ENCODE measurements at places on chromosomes 5 and 9.
A peak's percentile ranks its signal among the peaks of the same experiment; 100 is the strongest.

GRCh38 chr9:115171921-115172388 lies 54.0 kb upstream of the TNC start:
- DNase-seq = no peak

GRCh38 chr5:155700333-155700732 lies 626.6 kb upstream of the SGCD start:
- no peak for DNase-seq

DNA sequence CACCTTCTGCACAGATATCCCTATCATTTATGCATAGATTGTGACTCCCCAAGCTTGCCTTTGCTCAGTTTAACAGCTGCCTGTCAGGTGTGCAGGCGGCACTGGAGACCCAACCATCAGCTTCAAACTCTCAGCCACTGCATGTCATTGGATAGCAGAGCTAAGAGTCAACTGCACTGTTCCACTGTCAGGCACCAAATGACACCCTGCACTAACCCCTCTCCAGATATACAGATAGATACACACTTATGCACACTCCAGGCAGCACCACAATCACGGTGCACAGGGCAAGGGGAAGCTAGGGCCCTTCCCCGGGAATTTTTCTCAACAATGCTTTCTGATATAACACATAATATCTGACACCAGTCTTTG lies 142.3 kb downstream of the BNC2 start:
- DNase-seq = no peak

- DNase-seq = no peak
These were observed 4.2 kb upstream of the NFIL3 start for GRCh38 chr9:91427873-91428272.

- no peak for DNase-seq
These were observed 167.5 kb upstream of the CLINT1 start for GRCh38 chr5:158026304-158027031.

DNA sequence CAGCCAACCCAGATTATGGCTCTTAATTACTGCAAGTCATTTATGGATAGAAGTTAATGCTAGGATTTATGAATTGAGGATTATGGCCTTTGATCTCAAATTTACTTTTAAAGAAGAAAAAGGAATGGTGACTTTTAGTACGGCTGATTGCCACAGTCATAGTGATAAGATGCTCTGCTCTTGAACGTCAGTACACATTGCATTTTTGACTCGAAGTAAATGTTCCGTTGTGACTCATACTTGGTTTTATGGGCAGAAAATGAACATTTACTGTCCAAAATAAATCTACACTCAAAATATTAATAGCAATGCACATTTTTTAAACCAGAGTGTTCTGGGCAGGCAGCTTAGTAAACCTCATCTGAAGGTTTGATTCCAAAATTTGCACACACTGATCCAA lies 830 bp downstream of the ADAMTSL1 start:
- peak; percentile 31 for DNase-seq

DNA sequence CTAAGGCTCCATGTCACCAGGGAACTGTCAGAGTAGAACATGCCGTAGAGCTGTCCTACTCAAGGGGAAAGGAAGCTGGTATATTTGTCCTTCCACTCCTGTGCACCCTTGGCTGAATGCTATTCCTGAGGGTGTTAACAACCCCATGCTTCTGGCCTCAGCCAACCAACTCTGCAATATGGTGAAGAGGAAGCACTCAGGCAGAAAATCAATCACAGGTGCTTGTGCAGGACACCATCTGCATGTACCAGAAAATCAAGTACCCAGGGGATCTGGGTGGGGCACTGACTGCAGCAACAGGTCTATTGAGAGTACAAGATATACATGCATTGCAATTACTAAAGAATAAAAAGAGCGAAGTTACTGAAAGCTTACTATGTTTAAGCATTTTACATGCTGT lies 51.4 kb upstream of the NEK6 start:
- no peak for DNase-seq

DNA sequence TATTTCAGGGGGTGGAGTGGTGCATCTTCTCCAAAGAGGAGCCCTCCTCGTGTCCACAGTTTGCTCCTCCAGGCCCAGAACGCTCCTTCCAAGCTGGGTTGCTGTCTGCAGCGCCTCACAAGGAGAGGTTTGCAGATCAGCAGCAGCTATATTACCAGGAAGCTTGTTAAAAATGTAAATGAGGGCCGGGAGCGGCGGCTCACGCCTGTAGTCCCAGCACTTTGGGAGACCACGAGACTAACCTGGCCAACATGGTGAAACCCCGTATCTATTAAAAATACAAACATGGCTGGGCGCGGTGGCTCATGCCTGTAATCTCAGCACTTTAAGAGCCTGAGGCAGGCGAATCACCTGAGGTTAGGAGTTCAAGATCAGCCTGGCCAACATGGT lies 25.0 kb upstream of the FRMPD1 start:
- no peak for DNase-seq

- no peak for DNase-seq
These were observed 367.9 kb downstream of the DIRAS2 start for GRCh38 chr9:90274725-90275124.

GRCh38 chr9:35907711-35908503 lies 1.4 kb upstream of the SPAAR start:
- peak; percentile 91 for DNase-seq

GRCh38 chr9:132498531-132499210 lies 83.7 kb upstream of the BARHL1 start:
- DNase-seq = no peak

- DNase-seq = peak; percentile 57
These were observed 374.3 kb downstream of the EBF1 start for GRCh38 chr5:158725297-158725851.

DNA sequence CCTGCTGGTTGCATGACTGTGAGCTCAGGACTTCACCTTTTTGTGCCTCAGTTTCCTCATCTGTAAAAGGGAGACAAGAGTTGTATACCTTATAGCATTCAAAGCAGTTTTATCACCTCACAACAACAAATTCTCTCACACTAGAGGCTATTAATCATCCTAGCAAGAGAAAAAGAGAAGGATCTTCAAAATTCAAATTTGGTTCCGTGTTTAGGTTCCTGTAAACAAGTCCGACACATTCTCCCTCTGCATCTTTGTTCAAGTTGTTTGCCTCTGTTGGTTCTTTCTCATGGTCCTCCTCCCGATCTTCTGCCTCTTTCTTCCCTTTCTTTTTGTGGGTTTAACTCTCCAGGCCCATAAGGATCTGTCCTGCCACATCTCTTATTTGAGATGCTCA lies 218.0 kb downstream of the PIK3R1 start:
- no peak for DNase-seq

DNA sequence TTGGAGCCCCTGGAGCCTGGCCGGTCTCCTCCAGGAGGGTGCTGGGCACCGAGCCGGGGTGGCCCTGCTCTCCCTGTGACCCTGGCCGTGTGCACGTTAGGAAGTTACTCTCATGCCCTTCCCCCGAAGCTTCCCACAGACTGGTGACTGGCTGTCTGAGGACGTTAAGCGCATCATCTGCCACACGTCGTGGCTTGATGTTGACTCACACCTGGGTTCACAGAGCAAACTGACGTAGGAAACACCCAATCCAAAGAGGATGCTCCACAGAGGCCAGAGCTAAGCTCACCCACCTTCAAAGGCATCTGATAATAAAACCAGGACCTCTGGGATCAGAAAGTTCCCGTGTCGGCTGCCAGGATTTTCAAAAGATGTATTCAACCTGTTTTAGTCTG lies 152.9 kb upstream of the PHYKPL start:
- DNase-seq = no peak

GRCh38 chr9:119933191-119933590 lies 564.0 kb upstream of the BRINP1 start:
- DNase-seq = no peak

- no peak for DNase-seq
These were observed 351.4 kb downstream of the PLK2 start for GRCh38 chr5:58108511-58108910.

DNA sequence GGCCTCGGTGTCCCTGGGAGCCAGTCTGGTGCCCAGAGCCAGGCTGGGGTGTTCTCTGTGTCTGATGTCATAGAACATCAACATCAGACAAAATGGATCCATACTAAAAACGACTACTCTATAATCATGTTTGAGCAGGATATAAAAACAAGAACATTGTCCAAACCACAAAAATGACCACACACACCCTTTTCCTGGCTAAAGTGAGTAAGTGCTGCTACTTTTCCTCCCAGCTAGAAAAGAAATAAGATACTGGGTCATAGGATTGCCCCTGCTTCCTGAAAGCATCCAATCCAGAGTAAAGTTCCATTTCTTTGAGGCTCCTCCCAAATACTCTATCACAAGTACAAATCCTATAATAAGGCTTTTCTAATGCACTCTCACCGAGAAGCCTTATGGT lies 19.7 kb upstream of the TRAF1 start:
- no peak for DNase-seq

DNA sequence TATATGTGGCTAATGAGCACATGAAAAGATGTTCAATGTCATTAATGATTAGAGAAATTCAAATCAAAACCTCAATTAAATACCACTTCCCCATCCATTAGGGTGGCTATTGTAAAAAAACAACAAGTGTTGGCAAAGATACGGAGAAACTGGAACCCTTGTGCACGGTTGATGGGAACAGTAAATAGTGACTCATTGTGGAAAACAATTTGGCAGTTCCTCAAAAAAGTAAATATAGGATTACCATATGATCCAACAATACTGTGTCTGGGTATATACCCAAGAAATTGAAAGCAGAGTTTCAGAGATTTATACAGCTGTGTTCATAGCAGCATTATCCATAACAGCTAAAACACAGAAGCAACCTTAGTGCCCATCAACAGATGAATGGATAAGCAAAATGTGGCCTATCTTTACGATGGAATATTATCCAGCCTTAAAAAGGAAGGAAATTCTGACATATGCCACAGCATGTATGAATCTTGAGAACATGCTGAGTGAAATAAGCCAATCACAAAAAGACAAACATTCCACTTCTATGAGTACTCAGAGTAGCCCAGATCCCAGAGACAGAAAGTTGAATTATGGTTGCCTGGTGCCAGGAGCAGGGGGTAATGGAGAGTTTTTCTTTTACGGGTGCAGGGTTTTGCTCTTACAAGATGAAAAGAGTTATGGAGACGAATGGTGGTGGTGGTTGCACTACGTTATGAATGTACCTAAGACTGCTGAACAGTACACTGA lies 41.4 kb upstream of the LRRC14B start:
- no peak for DNase-seq

DNA sequence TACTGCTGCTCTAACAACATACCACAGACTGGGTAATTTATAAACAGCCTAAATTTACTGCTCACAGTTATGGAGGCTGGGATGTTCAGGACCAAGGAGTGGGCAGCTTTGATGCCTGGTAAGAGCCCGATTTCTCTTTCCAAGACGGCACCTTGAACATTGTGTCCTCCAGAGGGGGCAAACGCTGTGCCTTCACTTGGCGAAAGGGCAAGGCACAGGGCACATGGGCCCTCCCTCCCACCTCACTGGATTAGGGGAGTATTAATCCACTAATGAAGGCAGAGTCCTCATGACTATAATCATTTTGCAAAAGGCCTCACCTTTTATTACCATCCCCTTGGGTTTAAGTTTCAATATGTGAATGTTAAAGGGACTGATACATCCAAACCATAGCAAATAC lies 397.7 kb downstream of the TMEM38B start:
- DNase-seq = no peak

- DNase-seq = no peak
These were observed 12.1 kb upstream of the UNC5A start for GRCh38 chr5:176798086-176798876.

- DNase-seq = no peak
These were observed 2.8 kb upstream of the RICTOR start for GRCh38 chr5:39076757-39077728.

DNA sequence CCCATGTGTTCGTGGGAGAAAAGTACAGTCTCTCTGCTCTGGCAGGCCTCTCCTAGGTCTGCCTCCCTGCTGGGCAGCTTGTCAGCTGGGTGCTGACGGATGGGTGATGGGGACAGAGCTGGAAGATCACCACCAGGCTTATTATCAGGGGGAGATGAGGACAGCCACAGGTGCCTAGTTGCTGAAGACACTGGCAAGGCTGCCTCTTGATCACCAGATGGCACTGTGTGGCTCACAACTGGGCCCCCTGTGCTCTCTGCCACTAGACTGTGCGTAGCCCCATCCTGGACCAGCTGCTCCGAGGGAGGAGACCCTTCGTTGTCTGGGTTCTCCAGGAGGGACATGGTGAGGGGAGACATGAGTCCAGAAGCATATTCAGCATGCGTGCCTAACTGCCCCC lies 73.0 kb downstream of the KIF24 start:
- DNase-seq = no peak

GRCh38 chr9:135772056-135772646 lies 70.2 kb downstream of the KCNT1 start:
- no peak for DNase-seq

- no peak for DNase-seq
These were observed 184.6 kb downstream of the CACNA1B start for GRCh38 chr9:138062196-138062595.

DNA sequence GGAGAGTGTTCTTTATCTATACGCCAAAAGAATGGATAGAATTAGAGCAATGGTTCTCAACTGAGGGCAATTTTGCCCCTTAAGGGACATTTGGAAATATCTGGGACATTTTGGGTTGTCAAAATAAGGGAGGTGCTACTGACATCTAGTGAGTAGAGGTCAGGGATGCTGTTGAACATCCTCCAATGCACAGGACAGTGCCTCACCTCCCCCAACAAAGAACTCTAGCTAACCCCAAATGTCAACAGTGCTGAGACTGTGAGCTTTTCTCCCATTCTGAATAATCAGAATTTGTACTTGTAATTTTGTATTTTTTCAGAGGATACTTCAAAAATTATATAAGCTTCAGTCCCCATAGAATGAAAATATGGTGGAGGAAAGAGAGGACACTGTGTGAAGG lies 8.6 kb upstream of the SMC5 start:
- DNase-seq = no peak

DNA sequence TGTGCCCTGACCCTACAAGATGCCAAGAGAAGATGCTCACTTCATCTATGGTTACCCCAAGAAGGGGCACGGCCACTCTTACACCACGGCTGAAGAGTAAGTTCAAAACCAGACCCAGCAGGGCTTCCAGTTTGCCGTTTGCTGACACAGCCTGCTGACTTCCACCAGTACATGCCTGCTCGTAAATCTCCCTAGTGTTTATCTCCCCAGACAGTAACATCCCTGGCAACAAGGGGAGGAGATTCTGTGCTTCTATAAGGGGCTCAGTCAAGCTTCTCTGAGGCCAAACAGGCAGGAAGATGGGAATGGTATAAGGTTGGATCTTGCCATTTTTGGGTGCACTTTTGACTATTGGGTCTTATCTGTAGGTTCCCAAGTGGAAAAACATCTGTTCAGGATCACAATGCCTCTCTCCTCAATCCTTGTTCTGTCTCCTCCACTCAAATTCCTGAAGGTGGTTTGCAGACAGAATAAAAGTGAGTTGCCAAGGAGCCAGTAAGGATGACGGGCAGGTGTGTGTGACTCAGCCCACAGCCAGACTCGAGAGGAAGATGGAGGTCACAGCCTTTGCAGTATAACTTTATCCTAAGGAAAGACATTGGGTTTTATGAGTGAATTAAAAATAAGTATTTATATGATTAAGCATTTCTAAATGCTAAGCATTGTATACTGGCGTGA lies 1.9 kb downstream of the MLANA start:
- DNase-seq = no peak

Measured in spinal cord (tissue), 10 donors.